ENCODE measurements at places on chromosomes 5 and 9.
A peak's percentile ranks its signal among the peaks of the same experiment; 100 is the strongest.

DNA sequence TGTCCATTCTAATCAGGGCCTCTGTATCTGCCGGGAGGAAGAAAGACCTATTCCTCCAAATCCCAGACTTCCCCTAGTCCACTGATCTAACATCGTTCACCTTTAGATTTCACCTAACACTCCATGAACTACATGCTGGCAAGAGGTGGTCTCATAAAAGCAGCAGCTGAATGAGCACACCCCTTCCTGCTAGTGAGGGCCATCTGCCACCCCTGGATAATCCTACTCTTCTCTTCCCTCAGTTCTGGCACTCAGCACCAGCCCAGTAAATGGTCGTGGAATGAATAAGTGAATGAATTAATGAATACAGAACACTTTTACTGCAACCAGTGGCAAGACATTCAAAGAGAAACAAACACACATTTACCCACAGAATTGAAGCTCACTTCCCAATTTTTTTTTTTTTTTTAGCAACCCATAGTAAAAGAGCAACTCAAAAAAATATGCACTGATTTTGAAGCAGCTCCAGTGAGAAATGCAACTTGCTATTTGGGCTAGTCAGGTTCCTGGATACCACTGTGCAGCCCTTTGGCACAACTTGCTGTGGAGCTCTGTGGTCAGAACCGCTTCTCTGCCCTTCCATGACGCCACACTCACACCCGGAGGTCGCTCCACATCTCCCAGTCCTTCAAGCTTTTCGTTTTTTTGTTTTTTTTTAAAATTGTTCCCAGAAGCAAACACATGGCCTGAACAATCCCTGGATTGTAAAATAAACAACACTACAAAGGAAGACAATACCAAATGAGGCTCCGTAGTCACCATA lies 6.2 kb downstream of the RNF183 start:
- no peak for DNase-seq

DNA sequence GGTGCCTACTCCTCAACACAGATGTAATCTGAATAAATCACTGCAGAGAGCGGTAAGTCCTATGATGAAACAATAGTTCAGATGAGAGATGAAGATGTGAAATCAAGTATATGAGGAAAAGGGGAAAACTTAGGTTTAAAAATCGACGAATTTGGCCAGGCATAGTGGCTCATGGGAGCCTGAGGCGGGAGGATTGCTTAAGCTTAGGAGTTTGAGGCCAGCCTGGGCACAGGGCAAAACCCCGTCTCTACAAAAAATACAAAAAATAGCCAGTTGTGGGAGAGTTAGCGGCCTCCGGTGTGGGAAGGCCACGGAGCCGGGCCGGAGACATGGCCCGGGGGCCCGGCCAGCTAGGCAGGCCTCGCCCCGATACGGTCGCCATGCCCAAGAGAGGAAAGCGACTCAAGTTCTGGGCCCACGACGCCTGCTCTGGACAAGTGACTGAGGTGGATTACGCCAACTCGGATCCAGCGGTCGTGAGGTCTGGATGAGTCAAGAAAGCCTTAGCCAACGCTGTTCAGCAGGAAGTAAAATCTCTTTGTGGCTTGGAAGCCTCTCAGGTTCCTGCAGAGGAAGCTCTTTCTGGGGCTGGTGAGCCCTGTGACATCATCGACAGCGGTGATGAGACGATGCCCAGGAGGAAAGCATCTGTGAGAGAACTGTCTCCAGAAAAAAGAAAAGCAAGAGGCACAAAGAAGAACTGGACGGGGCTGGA lies 62.8 kb upstream of the SUB1 start:
- no peak for DNase-seq

DNA sequence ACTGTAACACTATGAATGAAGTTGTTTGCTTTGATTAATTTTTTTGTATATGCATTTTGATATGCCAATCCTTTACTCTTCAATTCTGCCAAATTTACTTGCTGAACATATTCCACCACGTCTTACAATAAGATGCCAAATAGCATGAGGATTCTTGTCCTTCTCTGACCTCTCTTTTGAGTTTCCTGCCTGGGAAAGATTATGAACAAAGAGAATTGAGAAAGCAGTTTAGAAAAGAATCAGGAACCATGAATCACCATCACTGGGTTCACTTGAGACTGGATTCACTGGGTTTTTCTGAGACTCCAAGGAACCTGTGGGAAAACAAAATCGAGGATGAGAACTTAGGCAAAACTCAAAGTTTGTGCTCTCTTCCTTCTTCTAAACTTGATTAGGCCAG lies 256.5 kb downstream of the CETN3 start:
- DNase-seq, result no peak

DNA sequence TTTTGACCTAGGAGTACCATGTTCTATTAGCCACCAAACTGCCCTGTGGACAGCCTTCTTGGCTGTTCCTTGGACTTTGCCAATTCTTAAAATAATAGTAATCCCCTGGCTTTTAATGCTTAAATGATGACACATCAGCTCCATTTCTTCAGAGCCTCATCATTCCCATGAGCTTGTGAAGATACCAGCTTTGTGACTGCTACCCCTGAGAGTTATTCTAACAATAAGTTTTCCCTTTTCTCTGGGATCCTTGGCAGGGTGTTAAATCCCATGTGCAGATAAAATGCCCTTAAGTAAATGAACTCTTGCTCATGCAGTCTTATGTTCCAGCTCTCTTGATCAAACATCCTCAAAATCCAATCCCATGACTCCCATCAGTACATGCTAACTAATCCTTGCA lies 415.3 kb downstream of the CETN3 start:
- DNase-seq, result no peak

GRCh38 chr5:72301557-72301956 lies 18.5 kb downstream of the MRPS27 start:
- DNase-seq, result peak; percentile 75

DNA sequence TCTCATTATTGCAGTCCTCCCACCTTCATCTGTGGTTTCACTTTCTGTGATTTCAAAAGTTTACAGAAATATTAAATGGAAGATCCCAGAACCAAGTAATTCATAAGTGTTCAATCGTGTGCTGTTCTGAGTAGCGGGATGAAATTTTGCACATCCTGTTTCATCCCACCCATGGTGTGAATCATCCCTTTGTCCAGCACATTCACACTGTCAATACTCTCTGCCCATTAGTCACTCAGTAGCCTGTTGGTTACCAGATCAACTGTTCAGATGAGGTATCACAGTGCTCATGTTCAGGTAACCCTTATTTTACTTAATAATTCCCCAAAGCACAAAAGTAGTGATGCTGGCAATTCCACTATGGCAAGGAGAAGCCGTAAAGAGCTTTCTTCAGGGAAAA lies 26.8 kb downstream of the FAM81B start:
- no peak for DNase-seq

DNA sequence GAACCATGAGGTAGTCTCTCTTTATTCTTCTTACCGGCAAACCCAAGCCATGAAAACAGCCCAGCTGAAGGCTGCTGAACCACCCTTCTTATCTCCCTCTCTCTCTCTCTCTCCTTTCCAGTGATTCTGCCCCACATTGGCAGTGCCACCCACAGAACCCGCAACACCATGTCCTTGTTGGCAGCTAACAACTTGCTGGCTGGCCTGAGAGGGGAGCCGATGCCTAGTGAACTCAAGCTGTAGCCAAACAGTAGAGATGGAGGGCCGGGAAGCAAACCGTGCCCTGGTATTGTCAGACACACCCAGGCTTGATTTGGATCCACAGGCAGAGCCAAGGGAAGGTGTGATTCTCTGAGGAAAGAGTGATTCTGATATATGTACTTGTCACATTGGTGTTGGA lies 14.0 kb downstream of the GRHPR start:
- no peak for DNase-seq

GRCh38 chr9:109868207-109868606 lies 88.2 kb downstream of the PALM2AKAP2 start:
- peak; percentile 74 for DNase-seq

DNA sequence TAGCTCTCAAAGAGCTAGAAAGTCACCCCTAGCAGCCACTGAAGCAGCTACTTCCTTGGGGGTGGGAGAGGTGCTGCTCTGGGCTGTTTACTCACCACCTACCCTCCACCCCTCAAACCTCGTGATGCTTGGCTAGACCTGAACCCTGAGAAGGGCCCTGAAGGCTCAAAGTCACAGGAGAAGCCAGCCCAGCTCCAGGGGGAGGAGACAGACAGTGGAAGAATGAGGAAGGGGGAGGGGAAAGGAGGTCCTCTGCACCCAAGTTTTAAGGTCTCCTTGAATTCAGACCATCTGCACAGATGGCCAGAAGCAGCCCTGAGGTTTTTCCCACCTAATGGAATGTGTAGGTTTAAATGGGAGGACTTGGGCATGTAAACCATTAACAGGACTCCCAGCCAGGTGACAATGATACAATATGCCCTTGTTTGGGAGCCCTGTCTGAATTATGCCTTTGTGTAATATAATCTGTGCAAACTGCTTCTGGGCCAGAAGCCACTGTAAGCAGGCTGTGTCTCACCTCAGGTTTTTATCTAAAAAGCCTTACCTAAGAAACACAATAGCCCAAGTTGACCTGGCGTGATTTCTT lies 180.5 kb downstream of the PIK3R1 start:
- no peak for DNase-seq
